Uterus (tissue), 4 donors: ENCODE measurements at places on chromosomes 2 and 18.

GRCh38 chr2:31066551-31066950, 71.7 kb downstream of the GALNT14 start:
- no peak for DNase-seq

DNA sequence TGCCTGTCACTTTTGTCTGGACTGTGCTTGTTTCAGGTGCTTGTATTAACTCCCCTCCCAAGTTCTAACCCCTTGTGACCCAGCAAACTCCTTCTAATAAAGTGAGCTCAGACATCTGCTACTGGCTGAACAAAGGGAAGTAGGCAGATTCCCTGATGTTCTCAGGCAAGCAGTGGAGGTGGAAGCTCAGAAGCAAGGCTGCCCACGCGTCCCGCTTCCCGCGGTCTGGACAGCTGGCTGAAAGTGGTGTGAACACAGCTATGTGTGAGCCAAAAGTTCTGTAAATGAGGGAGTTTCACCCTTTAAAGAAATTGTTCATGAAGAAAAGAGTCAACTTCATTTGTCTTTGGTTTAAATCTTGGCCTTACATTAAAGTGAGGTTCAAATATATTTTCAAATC, 40.0 kb downstream of the NAPG start:
- no peak for DNase-seq

GRCh38 chr2:58131191-58132011, 84.8 kb downstream of the VRK2 start:
- peak; percentile 20 for DNase-seq

DNA sequence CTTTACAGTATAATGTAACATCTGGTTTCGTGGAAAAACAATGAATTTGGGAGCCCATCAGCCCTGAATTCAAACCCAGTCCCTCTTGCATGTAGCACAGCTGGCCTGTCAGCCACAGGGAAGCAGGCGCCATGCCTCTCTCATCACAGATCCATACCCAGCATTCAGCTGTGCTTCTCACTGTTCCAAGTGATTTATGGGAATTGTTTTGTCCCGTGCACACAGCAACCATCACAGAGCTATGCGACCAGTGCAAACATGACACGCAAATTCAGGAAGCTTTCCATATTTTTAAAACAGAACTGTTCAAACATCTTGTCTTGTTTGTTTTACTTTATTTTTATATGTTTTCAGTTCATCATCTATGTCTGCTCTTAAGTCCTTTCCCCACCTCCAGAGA, 496.1 kb downstream of the EIPR1 start:
- no peak for DNase-seq

- DNase-seq: peak; percentile 38
Observed at GRCh38 chr18:11963991-11964484, 17.3 kb upstream of the IMPA2 start.

DNA sequence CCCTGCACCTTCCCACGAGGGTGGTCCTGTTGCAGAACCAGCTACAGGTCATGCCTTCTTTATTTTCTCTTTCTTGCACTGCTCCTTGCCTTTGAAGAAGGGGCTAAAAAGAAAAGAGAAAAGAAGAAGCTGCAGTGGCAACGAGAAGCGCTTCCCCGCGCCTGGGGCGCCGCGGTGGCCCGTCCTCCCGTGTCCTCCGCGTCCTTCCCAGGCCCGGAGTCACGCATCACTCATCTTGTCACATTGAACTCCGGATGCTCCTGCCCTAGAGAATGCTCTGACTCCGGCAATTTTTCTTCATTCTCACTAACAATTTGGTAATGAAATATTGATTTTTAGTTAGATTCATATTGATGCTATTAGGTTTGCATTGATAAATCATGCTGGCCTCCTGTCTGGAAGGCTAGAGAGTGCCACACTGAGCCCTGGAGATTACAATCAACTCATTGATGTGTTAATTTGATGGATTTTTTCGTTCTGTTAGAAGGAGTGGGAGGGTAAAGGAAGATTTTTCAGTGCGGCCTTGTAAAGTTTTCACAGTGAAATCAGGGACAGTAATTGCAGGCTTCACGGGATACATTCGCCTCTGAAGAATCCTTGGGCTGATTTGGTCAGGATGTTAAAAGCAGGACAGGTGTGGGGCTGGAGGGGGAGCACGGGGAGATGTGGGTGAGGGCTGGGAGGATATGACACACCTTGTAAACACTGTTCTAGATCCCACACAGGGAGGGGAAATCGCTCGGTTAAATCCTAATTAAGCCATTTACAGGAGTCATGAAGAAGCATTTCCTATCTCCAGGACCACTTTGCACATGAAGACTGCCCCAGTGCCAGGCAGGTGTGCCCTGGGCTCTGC, 349.3 kb downstream of the ZNF516 start:
- DNase-seq: no peak

DNA sequence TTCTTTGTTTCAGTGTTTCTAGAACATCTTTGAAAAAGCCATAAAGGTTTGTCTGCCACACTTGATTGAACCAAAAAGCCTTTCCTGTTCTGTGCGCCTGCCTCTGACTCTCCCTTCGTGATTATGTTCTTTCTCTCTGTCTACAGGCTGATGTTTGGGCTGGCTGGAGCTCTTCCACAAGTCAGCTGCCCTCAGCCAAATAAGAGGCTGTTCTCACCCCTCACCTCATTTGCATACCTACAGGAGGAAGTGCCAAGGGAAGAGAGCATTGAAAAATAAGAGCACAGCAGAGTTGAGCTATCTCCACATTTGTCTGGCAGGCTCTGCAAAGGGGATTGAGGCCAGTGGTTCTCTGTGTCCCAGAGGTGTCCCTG, 15.8 kb downstream of the INPP5D start:
- DNase-seq: no peak

GRCh38 chr2:80302314-80303005, 2.1 kb downstream of the LRRTM1 start:
- DNase-seq: no peak

- no peak for DNase-seq
Observed at GRCh38 chr2:166127217-166128155, at the start of gene SCN1A. Gene SCN1A (minus strand): TSS chr2:166128020. CDS start chr2:166073621, 54,399 bp downstream.
